Stimulated activated CD4-positive, alpha-beta T cell treated with anti-CD3 and anti-CD28 coated beads, Interleukin-4, amount 100 ng/mL, for 24 hours (primary cell): ENCODE measurements at places on chromosomes 13 and 19.
A peak's percentile ranks its signal among the peaks of the same experiment; 100 is the strongest.

GRCh38 chr19:46784262-46785053, 3.9 kb downstream of the SLC1A5 start:
- peak; percentile 76 for DNase-seq

- no peak for DNase-seq
Measured at GRCh38 chr19:11198769-11199424, 1.6 kb upstream of the KANK2 start.

DNA sequence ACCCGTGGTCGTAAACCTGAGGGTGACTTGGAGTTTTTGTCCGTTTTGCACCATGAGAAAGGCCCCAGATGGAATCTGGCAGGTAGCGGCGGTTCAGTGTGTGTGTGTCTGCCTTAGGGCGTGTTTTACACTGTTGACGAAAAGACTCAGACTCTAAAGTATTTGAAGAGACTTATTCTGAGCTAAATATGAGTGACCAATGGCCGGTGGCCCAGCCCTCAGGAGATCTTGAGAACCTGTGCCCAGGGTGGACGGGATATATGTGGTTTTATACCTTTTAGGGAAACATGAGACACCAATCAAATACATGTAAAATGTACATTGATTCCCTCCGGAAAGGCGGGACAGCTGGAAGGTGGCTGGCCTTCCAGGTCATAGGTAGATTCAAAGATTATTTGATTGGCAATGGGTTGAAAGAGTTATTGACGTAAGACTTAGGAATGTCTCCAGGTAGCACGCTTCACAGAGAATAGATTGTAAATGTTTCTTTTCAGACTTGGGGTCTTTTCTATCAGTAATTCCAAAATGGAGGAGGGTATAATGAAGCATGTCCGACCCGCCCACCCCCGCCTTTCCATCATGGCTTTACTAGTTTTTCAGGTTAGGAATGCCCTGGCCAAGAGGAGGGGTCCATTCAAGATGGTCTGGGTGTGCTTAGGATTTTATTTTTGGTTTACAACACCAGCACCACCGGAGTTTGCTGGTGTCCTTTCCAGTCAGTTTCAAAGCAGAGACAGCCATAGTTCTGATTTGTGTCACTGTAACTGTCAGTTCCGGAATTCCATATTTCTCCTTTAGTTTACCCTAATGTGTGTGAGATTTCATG, 1.0 kb upstream of the ZNF529 start:
- DNase-seq, result no peak

- no peak for DNase-seq
Measured at GRCh38 chr13:94205896-94206295, 273.6 kb downstream of the DCT start.

DNA sequence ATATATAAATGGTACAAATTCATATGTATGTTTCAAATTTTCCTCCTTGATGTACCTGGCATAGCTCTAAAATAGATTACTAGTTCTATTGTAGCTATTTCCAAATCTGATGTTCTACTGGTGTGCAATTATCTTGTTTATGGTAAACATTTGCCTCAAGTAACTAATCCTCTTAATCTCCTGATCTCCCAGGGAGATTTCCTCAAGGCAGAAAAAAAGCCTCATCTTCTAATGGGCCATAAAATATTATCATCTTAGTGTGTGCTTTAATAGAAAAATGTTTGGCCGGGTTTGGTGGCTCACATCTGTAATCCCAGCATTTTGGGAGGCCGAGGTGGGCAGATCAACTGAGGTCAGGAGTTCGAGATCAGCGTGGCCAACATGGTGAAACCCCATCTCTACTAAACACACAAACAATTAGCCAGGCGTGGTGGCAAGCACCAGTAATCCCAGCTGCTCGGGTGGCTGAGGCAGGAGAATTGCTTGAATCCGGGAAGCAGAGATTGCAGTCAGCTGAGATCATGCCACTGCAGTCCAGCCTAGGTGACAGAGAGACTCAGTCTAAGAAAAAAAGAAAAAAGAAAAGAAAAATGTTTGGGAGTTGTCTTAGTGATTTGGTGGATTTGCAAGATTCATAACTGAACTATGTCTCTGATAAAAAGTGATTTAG, 498.9 kb upstream of the SLITRK5 start:
- DNase-seq, result no peak

DNA sequence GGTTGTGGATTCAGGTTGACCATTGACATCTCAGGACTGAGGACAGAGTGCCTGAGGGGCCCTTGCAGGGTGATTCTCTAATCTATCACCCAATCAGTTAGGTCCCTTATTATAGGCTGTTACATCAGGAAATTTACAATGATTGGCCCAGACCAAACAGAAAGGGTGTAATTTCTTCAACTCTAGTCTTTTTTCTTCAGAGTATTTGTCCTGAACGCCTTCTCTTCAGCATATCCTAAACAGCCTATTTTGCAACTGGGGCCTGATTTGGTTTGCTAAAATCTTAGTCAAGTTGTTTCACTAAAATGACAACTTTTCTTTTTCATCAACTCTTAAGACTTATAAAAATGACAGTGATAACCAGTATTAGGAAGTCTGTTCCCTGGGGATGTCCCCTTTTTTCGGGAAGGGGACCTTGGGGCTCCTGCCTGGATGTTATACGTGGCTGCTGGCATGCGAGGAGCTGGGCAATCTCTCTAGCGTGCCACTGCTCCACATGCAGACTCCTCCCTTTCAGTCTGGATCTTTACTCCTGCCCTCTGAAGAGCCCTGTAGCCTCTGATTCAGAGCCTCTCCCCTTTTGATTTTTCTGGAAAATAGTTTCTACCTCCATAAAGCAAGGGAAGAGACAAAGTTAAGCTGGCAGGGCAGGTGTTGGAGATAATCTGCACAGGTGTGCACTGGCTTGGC, 19.6 kb upstream of the GTF2F2 start:
- DNase-seq, result no peak

DNA sequence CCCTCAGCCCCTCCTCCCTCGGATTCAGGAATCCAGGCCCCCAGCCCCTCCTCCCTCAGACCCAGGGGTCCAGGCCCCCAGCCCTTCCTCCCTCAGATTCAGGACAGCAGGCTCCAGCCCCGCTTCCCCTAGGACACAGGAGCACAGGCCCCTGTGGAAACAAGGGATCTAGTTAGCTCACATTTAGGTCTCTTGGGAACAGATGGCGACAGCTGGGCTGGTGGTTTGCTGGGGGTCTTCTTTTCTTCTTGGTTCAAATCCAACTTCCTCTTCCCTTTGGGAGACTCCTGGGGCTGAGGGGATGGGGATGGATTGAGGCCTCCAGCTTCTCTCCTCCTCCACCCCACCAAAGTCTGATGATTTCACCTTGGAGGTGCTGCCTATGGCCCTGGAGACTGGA, 19.6 kb downstream of the ZNF575 start:
- no peak for DNase-seq

GRCh38 chr19:7746903-7747884, at the start of gene CD209:
TSS of gene CD209 (minus strand) at chr19:7747534. CDS start at chr19:7747511, 23 bp downstream.
- no peak for DNase-seq
